ENCODE measurements at places on chromosomes 11 and 22.

DNA sequence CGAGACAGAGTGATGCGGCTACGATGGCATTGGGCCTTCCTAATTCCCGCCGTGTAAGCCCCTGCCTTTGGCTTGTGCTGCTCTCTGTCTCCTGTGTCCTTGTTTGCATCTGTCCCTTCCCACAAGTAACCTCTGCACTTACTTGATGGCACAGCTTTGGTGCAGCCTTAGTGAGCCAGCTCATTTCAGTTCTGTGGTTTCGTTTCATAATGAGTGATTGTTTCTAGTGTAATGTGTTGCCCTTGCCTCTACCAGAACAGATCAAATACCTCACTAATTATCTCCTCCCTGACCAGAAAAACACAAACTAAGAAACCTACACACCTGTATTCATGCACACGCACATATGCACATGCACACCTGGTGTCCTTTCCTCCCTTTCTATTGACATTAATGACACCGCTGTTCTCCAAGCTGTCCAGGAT, 58.8 kb downstream of the GRK3 start:
- H3K27me3 ChIP-seq: no peaks in the 10 kb centered on the region
- H3K4me1 ChIP-seq: peaks cover 12% of the 10 kb centered on the region

DNA sequence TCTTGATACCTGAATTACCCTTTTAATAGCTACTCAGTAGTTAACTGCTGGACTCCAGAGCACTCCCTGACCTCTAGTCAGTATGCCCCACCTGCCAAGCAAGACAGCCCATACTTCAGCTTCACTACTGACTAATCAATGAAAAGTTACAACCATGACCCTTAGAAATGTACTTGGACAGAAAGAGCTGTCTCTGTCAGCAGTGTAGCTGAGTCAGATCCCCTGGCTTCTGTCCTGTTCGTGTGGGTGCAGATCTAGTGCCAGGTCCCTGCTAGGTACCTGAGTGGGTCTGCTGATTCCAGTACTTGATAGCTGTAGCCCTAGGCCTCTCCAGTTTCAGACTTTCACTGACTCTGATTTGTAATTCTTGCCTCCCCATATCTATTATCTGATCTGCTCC, 265.8 kb upstream of the POU2AF2 start:
- no peak for DNase-seq
- no peak overlapping the region for H3K27ac ChIP-seq
- no peaks in the 10 kb centered on the region for H3K36me3 ChIP-seq
- no peaks in the 10 kb centered on the region for H3K27me3 ChIP-seq

DNA sequence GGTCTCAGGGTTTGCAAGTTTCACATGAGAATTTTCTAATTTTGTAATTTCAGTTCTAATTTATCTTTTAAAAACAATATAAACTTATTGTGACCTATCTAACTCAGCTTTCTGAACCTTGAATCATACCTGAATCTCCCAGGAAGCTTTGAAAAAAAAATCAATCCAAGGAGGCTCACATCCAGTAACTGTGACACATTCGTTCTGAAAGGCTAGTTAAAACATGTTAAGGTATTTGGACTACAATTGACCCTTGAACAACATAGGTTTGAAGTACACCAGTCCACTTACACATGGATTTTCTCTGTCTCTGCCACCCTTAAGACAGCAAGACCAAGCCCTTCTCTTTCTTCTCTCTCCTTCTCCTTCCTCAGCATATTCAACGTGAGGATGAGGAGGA, 40.0 kb downstream of the DDI1 start:
- no peaks in the 10 kb centered on the region for H3K27me3 ChIP-seq
- H3K4me3 ChIP-seq: no peak overlapping the region
- DNase-seq: no peak
- no peaks in the 10 kb centered on the region for H3K36me3 ChIP-seq
- H3K4me1 ChIP-seq: no peaks in the 10 kb centered on the region
- no peak overlapping the region for H3K27ac ChIP-seq

DNA sequence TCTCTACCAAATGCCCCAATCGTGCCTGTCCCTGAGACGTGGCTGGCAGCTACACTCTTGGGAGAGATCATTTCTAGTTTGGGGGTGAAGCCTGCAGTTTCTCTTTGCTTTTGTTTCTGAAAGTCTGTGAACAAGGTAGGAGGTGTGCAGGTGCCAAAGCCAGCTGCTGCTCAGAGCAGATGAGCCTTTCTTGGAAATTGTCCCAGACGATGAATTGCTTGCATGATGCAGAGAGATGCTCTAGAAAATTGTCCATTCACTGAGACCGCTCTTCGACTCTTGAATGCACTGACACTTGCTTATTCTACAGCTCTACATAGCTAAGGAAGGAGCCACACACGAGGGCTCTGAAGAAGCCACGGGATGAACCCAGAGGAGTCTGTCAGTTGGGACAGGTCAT, 225.6 kb upstream of the E2F8 start:
- no peak overlapping the region for H3K27ac ChIP-seq
- peaks cover 18% of the 10 kb centered on the region for H3K27me3 ChIP-seq
- DNase-seq: no peak
- no peaks in the 10 kb centered on the region for H3K36me3 ChIP-seq
- H3K4me3 ChIP-seq: no peak overlapping the region

DNA sequence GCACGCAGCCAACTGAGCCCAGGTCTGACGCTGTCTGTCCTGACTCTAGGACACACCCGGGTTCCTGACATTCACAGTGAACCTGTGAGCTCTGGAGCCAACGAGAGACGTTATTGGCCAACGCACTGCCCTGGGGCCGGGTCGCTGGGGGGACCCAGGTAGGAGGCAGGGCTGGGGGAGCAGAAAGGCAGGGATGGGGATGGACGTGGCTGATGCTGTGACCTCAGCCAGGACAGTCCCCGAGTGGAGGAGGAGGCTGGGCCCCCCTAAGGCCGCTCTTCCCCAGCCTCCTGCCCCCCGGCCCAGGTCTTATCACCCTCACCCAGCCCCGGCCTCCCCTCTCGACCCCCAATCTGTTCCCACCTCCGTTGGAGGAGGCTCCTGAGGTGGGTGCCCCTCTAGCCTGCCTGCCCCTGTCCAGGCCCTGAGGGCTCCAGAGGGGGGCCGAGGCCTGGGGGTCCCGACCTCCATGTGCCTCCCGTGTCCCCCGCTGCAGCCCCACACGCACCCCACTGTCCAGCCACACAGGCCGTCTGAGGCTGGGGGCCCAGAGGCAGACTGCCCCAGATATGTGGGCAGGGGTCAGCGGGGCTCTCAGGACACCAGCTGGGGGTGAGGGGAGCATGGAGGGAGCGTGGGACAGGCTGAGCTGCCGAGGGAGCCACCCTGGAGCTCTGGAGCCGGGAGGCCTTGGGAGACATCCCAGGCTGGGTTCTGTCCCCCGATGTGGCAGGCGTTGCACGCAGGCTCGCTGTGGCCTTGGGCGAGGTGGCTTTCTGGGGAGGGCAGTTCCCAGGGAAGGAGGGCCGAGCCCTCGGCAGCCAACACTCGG, 29.2 kb upstream of the MUC5AC start:
- peaks cover 2% of the 10 kb centered on the region for H3K4me1 ChIP-seq
- no peak overlapping the region for H3K27ac ChIP-seq
- DNase-seq: no peak
- peaks cover 22% of the 10 kb centered on the region for H3K27me3 ChIP-seq
- no peak overlapping the region for H3K4me3 ChIP-seq

- no peaks in the 10 kb centered on the region for H3K27me3 ChIP-seq
- peak; percentile 75 for DNase-seq
- H3K4me1 ChIP-seq: peaks cover 27% of the 10 kb centered on the region
- peak overlapping the region; percentile 77 for H3K27ac ChIP-seq
- H3K36me3 ChIP-seq: no peaks in the 10 kb centered on the region
- no peak overlapping the region for H3K4me3 ChIP-seq
Measured at GRCh38 chr22:36470162-36470993, 11.1 kb downstream of the TXN2 start.

DNA sequence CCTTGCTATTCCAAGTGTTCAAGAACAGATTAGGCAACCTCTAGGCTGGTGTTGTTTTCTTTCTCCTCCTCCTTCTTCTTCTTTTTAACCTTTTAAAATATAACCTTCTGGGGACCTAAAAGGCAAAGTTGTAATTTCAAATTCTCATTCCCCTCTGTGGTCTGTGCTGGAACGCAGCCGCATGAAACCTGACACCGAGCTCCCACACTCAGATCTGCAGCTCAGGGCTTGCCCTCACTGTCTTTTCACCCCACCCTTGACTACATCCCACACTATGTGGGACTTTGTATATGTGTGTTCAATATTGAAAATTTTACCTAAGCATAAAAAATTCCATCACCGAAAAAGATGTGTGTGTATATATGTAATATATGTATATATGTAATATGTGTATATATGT, 62.0 kb upstream of the ARHGAP42 start:
- no peak overlapping the region for H3K4me3 ChIP-seq
- no peak overlapping the region for H3K27ac ChIP-seq
- H3K36me3 ChIP-seq: peaks cover 22% of the 10 kb centered on the region

GRCh38 chr11:86596861-86597586, 75.4 kb downstream of the ME3 start:
- peaks cover 13% of the 10 kb centered on the region for H3K4me1 ChIP-seq
- H3K36me3 ChIP-seq: no peaks in the 10 kb centered on the region
- no peak overlapping the region for H3K27ac ChIP-seq
- DNase-seq: no peak
- peaks cover 3% of the 10 kb centered on the region for H3K27me3 ChIP-seq
